ENCODE measurements at places on chromosomes 12 and 14.

DNA sequence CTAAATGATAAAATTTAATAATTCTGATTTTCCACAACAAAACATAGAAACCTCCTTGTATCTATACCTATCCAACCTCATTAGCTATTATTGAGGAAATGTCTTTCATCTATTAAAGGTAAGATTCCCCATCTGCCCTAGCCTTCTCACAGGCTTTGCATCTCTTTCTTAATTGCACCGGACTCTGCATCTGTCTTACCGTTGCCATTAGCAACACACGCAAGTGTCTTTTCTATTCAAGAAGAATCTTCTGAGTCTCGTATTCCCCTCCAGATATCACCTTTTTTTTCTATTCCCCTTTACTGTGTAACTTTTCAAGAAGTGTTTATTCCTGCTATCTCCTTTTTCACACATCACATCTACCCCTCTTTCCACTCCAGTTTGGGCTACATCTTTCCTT lies 500.0 kb downstream of the NOVA1 start:
- DNase-seq, result no peak

DNA sequence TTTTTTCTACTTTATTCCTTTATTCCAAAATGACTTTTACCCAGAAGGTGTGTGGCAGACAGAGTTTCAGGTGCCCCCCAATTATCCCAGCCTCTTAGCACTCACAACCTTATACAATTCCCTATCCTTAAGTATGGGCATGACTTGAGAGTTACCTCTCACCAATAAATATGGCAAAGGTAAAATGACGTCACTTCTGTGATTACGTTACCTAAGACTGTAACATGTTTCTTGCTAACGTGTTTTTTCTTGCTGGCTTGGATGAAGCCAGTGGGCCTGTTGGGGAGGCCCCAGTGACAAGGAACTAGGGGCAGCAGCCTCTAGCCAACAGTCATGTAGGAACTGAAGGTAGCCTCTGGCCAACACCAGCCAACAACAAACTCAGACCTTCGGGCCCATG lies 13.3 kb upstream of the TUNAR start:
- no peak for DNase-seq

- DNase-seq, result no peak
Measured at GRCh38 chr12:64824500-64825142, at the start of gene TBC1D30. Gene TBC1D30 (plus strand): TSS chr12:64824647. CDS start chr12:64824880, 233 bp downstream.

GRCh38 chr14:99505089-99505488 lies 23.9 kb downstream of the CCNK start:
- no peak for DNase-seq

GRCh38 chr12:107461222-107461975 lies 224.2 kb upstream of the PWP1 start:
- no peak for DNase-seq

GRCh38 chr14:60515511-60516289 lies 6.8 kb downstream of the SIX6 start:
- DNase-seq, result no peak

DNA sequence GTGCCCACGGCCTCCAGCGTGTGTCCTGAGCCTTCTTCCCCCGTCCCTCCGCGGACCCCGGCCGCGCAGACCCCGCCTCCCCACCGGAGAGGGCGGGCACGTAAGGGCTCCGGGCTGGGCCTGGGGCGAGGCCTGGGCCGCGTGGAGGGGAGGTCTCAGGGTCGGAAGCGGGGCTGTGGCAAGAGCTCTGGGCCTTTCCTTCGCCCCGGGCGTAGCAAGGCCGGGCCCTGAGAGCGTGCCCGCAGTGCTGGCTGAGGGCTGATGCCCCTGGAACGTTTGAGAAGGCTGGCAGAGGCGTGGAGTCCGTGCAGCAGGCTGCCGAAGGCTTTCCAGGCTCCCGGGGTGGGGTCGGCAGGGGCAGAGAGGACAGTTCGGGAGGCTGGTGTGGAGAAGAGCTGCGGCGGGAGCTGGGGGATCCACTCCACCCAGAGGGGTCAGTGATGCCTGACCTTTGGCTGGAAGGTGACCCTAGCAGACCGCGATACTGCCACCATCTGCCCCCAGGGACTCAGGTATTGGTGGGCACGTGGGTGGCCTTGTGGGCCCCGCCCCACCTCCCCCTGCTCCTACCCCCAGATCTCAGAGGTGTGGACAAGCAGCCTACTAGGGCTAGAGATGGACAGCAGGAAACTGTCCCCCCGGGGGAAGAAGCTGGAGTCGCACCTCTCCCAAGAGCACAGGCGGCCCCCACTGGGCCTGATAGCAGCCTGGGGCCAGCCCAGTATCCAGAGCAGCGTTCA lies 558 bp downstream of the TEX22 start:
- no peak for DNase-seq

- DNase-seq, result no peak
Measured at GRCh38 chr14:104316723-104317491, 178.5 kb downstream of the KIF26A start.

DNA sequence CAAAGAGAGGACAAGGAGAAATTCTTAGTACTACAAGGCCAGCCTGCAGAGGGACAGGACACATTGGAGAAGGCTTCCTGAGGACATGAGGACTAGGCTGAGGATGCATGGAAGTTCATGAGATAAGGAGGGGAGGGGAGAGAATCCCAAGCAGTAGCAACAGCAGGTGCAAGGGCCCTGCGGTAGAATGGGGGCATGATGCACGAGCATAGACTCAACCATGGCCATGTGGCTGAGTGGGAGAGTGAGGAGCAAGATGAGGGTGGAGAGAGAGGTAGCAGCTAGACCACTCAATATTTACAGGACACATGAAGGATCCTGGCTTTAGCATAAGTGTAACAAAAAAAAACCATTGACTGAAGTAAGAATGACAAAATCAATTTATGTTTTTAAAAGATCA lies 128.1 kb downstream of the PPM1H start:
- no peak for DNase-seq

GRCh38 chr12:41367726-41368405 lies 179.7 kb downstream of the PDZRN4 start:
- no peak for DNase-seq

GRCh38 chr14:51507511-51507905 lies 144.2 kb upstream of the FRMD6 start:
- no peak for DNase-seq

- DNase-seq, result no peak
Measured at GRCh38 chr14:72752034-72752412, 141.9 kb downstream of the DPF3 start.

GRCh38 chr12:51905471-51906429 lies 1.6 kb upstream of the ACVRL1 start:
- no peak for DNase-seq

- DNase-seq, result no peak
Measured at GRCh38 chr12:52041695-52042123, 9.5 kb upstream of the NR4A1 start.

- peak; percentile 80 for DNase-seq
Measured at GRCh38 chr14:32076278-32077080, 625 bp upstream of the ARHGAP5 start.

DNA sequence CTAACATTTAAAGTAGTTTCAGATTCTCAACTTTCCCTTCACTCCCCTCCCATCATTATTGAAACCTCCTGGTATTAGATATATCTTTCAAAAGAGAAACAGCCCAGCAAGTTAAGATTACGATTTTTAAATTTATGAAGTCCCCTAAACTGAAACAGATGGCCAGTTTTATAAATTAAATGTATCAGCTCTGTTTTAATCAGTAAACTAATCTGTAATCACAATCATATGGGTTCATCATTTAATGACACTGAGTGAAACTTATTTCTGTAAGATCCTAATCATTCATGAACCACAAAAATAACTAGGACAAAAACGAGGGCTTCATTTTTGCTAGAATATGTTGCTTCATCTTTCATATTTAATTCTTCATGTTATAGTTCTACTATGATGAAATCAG lies 137.8 kb downstream of the EPS8 start:
- no peak for DNase-seq

DNA sequence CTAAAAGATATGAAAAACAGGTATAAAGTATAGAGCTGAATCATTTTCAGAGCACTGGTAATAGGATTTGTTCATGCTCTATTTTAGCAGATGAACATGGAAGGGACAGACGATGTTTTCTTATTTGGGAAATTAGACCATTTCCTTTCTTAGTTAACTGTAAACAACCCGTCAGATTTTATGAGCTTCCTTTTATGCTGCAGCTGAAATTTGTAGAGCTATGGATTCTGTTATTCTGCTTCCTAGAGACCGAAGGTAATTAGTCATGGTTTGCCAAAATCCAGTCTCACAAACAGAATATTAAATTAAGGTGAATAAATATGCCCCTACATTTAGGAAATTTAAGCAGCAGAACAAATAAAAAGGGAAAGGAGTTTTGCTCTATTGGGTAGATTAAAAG lies 180.2 kb upstream of the SYT1 start:
- DNase-seq, result no peak
